Activated CD4-positive, alpha-beta T cell treated with anti-CD3 and anti-CD28 coated beads, Interleukin-2, amount 10 ng/mL, durations not matched to agents 7 days and 5 days (primary cell): ENCODE measurements at places on chromosomes 13 and 19. TPM values are rescaled to one million over a fixed set of nuclear protein-coding genes. Genes with fewer than 3 reads are reported as not detected.

- peaks cover 43% of the 10 kb centered on the region for H3K4me1 ChIP-seq
- H3K4me3 ChIP-seq, result peak overlapping the region; percentile 79
- H3K36me3 ChIP-seq, result peaks cover 8% of the 10 kb centered on the region
Observed at GRCh38 chr19:17337675-17338432, 501 bp downstream of the GTPBP3 start.

GRCh38 chr13:66895780-66896179 is 334.4 kb downstream of the PCDH9 start:
- no peak overlapping the region for H3K4me3 ChIP-seq
- no peaks in the 10 kb centered on the region for H3K36me3 ChIP-seq
- no peak for DNase-seq
- H3K4me1 ChIP-seq, result no peaks in the 10 kb centered on the region
- no peaks in the 10 kb centered on the region for H3K27me3 ChIP-seq

- no peak overlapping the region for H3K4me3 ChIP-seq
- no peaks in the 10 kb centered on the region for H3K27me3 ChIP-seq
- H3K4me1 ChIP-seq, result no peaks in the 10 kb centered on the region
- DNase-seq, result no peak
- no peaks in the 10 kb centered on the region for H3K36me3 ChIP-seq
Observed at GRCh38 chr13:61276401-61276800, 139.2 kb downstream of the PCDH20 start.

- no peaks in the 10 kb centered on the region for H3K27me3 ChIP-seq
- H3K27ac ChIP-seq, result no peak overlapping the region
- no peak for DNase-seq
Observed at GRCh38 chr19:51503896-51504295, 2.3 kb upstream of the SIGLEC12 start.

DNA sequence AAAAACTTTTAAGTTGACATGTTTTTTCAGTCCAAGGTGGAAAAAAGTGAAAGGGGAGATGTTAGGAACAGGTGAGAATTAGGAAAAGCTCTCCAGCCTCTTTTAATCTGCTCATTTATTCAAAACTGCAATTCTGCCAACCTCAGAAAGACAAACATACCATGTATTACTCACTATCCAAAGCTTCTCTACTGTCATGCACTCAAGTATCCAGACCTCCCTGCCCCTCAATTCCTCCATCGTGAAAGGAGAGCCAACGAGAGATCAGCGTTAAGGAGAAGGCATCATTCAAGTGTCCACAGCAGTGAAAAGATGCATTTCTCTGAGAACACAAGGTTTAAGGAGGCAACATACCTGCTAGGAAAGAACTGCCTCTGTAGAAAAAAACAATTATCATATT is 24.5 kb downstream of the DIAPH3 start:
- DNase-seq, result no peak
- H3K4me3 ChIP-seq, result no peak overlapping the region
- H3K4me1 ChIP-seq, result peaks cover 18% of the 10 kb centered on the region
- H3K36me3 ChIP-seq, result peaks cover 5% of the 10 kb centered on the region

- H3K4me3 ChIP-seq, result no peak overlapping the region
- no peak for DNase-seq
- peaks cover 77% of the 10 kb centered on the region for H3K4me1 ChIP-seq
- peak overlapping the region; percentile 92 for H3K27ac ChIP-seq
Observed at GRCh38 chr19:16381756-16382401, 57.3 kb downstream of the KLF2 start.

Gene ZNF534
- not detected for total RNA-seq
